Renal pelvis (tissue), 12 donors: ENCODE measurements at places on chromosomes 6 and 20. TPM values are rescaled to one million over a fixed set of nuclear protein-coding genes. Genes with fewer than 3 reads are reported as not detected.

- DNase-seq: no peak
Observed at GRCh38 chr6:133467231-133467981, 226.2 kb downstream of the EYA4 start.

- DNase-seq: no peak
Observed at GRCh38 chr6:90386399-90387382, 90.0 kb upstream of the BACH2 start.

DNA sequence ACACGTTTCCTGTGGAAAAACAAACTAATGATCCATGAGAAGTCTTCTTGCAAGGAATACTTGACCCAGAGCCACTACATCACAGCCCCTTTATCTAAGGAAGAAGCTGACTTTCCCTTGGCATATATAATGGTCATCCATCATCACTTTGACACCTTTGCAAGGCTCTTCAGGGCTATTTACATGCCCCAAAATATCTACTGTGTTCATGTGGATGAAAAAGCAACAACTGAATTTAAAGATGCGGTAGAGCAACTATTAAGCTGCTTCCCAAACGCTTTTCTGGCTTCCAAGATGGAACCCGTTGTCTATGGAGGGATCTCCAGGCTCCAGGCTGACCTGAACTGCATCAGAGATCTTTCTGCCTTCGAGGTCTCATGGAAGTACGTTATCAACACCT is 35.4 kb downstream of the GCNT2 start:
- no peak for DNase-seq

DNA sequence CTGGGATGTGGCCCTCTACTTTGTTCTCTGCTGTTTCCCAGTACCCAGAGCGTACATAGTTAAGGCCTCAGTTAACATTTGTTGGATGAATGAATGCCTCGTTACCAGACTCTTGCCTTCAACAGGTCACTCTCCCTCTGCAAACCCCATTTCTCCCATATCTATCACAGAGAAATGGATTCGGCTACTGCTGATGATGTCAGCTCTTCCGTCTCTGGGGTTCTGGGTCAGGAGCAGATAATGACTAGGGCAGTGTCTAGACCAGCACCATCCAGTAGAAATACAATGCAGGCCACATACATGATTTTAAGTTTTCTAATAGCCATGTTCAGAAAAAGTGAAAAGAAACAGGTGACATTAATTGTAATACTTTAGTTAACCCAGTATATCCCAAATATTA is 47.9 kb downstream of the TOX2 start:
- DNase-seq: no peak

GRCh38 chr6:54574671-54575070 is 266.4 kb downstream of the TINAG start:
- DNase-seq: no peak

DNA sequence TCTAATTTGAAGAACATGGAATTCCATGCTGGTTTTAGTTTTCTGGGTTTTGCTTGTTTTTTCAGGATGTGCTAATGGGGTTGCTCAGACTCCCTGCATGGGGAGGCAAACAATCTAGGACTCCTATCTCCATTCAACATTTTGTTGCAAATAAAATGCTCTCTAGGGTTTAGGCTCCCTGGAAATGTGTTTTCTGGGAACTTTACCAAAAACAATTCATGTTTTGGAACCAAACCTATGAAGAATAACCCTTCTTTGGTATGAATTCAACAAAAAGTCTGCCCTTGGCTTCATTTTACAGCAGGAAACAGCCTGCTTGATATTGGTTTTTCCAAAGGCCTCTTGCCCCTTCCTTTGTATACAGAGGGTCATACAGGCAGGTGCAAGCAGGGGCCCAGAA is 217.7 kb downstream of the FOXA2 start:
- DNase-seq: no peak

- no peak for DNase-seq
Observed at GRCh38 chr6:127391094-127391953, 47.9 kb upstream of the ECHDC1 start.

DNA sequence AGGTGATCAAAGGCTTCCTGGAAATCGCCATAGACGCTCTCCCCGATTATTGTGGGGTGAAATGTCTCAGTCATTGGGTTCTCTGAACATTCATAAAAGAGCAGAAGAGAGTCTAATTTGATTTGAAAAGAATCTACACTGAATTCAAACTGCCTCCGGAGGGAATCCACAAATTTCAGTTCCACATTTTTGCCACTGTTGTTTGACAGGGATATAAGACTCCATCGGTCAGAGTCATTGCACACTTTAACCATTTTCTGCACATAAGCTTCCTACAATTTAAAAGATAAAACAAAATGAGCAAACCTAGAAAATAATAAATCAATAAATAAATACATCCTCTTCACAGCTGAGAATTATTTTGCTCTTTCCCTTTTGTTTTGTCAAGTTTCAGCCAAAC is 2.3 kb downstream of the TENT5A start:
- DNase-seq: no peak

DNA sequence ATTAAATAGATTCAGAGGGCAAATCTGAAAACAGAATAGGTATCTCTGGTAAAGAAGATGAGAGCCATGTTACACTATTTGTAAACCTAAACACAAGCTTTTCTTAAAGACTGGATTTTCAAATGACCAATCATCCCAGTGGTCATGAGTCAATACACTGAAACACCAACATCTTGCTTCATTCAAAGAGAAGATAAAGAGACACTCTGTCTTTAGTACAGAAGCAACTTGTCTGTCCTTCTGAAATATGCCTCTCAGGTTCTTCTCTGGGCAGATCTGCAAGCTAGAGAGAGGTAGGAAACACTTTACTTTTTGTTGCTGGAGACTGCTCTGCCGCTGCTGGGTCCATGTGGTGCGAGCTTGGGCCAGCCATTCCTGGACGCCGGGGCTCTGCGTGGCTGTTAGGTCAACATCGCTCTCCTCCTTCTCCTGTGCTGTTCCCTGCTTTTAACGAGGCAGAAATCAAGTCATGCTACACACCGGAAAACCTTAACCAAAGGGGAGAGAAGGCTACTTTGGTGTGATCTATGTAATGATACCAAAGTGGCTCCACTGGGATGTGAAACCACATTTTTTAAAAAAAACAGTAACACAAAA is 368.2 kb downstream of the SYNE1 start:
- no peak for DNase-seq

- no peak for DNase-seq
Observed at GRCh38 chr6:140956571-140957369, 1176.0 kb upstream of the GJE1 start.

DNA sequence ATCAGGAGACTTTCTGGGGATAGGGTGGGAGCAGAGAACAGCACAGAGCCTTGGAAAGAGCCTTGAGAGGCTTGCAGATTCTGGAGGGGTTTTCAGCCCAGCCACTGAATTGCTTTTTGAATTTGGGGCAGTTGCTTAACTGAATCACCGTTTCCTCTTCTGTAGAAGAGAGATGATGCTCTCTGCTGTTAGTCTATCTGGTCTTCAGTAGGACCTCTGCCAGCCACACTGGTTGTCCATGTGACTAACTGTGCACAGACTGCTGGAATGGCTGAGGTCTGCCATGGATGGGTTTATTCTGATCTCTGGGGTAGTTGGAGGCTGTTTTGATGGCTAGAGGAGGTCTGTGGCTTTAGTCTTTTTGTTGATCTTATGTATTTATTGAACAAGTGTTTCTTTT is 21.4 kb upstream of the PRDM1 start:
- no peak for DNase-seq

DNA sequence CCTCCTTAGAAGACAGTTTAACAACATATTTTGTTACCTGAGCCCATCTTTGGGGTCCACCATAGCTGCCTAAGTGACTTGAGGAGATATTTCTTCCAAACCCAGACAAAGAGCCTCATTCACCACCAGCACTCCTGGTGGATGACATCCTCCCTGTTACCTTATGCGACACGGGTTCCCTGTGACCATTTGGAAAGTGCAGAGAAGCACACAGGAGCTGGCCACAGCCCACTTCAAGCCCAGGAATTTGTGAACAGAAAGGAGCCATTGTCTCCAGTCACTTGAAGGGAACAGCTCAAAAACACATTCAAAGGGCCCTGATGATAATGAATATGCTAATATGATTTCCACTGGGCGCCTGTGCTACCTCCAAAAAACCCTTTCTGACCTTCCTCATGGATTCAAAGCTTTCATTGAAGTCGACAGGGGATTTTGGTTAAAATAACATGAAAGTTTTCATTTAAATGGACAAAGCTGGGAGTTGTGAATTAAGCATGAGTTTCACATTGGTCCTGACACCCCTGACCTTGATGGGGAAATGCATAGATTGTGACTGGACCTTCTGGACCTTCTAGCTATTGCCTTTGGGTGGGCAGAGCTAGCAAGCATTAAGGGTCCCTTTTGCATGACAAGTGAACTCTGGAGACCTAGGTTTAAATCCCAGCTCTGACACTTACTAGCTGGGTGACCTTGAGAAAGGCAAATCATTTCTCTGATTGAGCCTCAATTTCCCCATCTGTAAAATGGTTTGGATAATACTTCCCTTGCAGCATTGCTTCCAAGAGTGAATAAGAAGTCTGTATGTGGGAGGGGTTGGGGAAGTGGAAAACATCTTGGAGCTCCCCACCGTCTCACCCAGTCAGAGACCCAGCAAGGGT is 83.3 kb upstream of the SIRPA start:
- no peak for DNase-seq

GRCh38 chr6:106293116-106293515 is 32.4 kb downstream of the ATG5 start:
- DNase-seq: no peak

MDFI gene
- 67.5 TPM for polyA plus RNA-seq

RTF2 gene
- 130 TPM for polyA plus RNA-seq

IL17F gene
- 0.27 TPM for polyA plus RNA-seq

GNAS-AS1 gene
- polyA plus RNA-seq: 1.4 TPM

PRSS16 gene
- 0.61 TPM for polyA plus RNA-seq
